ENCODE measurements at places on chromosomes 3 and 15. TPM values are rescaled to one million over a fixed set of nuclear protein-coding genes. Genes with fewer than 3 reads are reported as not detected.
A peak's percentile ranks its signal among the peaks of the same experiment; 100 is the strongest.

DNA sequence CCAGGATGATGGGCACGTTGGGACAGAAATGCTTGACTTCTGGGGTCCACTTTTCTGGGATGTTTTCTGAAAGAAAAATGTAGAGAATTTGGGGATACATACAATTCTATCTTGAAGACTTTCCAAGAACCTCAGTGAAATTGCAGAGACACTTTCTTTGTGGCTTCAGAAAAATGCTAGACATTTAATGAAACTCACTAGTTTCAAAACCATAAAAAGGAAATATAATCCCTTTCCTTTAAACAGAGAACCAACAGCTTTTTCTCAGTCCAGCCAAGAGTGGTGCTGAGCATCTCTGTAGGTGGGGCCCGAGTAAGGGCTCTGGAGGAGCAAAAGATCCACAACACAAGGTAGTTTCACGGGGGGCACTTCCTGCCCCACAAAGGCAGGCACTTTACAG is 4.4 kb upstream of the GPX1 start:
- peak; percentile 51 for DNase-seq

DNA sequence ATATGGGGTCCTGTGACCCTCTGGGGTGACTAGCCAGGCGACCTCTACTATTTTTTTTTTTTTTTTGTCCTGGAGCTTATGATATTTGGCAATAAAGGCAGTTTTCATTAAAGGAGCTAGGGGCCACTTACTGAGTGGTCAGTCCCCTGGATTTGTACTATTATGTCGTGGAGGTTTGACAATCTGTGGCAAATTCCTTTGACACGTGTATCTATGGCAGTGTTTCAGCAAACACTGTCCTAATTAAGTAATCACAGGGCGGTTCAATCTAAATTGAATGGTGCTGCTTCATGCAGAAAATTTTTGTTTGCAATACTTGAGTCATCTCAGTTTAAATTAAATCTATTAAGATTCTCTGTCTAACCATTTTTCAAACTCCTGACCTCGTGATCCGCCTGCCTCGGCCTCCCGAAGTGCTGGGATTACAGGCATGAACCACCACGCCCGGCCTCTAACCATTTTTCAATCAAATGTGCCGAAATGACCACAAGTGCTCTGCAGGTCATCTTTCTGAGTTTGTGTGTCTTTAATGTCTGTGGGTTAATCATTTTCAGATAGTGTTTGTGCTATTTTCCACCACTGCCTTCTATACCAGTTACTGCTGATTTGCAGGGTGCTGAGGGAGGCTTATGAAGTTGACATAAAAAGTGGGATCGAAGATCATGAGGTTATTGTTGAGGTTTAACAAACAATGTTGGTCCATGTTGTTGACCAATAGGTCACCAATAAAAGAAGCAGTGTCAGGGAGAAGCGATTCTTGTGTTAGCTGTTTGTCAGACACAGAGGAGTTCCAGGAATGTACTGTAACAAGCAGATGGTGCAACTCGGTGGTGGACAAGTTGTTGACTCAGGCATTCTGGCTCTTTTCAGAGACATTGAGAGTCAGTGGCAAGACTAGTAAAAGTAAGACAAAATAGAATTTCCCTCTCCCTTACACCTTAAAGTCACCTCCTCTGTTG is 18.6 kb upstream of the SLC2A2 start:
- peak; percentile 80 for DNase-seq

DNA sequence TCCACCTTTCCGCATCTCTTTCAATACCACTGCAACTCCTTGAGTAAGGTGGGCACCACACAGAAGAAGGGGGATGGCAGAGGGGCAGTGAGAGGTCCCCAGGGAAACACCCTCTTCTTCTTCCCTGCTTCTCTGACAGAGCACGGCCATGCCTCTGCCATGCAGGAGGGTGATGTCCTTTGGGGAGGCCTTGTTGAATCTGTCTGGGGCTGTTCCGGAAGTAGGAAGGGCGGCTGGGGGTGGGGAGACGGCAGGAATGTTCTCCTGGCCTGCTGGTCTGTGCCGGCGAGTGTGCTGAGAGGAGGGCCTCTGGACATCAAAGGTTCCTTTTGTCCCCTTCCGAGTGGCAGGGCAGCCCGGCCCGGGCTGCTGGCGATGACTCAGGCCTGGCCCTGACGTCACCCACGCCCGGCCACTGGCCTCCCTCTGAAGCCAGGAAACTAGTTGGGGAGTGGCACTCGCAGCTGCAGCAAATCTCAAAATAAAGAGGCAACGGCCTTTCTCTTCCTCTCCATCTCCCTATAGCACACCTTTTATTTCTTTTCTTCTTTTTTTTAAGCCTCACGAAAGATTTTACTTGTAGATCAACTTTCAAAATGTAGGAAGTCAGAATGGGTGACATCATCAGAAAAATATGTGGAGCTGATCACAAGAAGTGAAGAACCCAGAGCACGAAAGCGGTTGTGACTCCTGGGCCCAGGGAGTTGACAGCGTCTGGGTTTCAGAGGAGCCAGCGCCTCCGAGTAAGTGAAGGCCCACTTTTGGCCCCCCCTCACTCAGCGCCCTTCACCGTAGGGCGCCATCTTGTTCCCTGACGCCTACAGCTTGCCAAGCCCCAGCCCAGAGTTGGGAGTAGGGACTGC is at the start of gene ZBTB38:
Gene ZBTB38 (plus strand): TSS at position 443 of the 863 bp plus-strand sequence. CDS start 73,885 bp downstream, outside the sequence.
- peak; percentile 97 for DNase-seq

DNA sequence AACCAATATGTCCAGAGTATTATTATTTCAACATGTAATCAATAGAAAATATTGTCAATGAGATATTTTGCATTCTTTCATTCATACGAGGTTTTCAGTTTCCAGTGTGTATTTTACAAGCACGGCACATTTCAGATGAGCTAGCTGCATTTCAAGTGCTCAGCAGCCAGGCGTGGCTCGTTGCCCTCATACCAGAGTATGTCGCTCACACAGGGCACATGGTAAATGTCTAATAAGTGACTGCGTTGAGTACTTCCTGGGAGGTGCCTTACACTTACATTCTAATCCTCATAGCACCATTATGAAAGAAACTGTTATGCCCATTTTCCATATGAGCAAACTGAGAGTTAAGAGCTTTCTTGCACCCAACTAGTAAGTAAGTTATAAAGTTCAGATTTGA is 47.4 kb downstream of the TMEM266 start:
- no peak for DNase-seq

- peak; percentile 51 for DNase-seq
These were observed 153.8 kb downstream of the RAP2B start for GRCh38 chr3:153315781-153316180.

DNA sequence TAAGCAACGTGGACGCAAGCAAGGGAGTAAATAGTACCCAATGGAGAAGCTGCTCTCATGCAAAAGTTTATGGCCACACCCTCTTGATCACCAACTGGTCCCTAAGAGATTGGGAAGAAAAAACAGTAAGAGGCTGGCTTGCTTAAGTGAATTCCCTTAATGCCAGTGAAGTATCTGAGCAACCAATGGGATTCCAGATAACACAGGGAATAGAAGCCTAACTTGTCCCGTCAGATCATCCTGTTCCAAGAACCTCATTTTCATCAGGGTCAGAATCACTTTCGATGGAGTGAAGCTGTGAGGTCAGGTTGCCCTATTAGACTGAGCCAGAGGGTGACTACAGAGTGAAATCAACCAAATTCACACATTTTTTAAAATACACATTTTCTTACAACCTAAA is 104.3 kb downstream of the CD47 start:
- no peak for DNase-seq

DNA sequence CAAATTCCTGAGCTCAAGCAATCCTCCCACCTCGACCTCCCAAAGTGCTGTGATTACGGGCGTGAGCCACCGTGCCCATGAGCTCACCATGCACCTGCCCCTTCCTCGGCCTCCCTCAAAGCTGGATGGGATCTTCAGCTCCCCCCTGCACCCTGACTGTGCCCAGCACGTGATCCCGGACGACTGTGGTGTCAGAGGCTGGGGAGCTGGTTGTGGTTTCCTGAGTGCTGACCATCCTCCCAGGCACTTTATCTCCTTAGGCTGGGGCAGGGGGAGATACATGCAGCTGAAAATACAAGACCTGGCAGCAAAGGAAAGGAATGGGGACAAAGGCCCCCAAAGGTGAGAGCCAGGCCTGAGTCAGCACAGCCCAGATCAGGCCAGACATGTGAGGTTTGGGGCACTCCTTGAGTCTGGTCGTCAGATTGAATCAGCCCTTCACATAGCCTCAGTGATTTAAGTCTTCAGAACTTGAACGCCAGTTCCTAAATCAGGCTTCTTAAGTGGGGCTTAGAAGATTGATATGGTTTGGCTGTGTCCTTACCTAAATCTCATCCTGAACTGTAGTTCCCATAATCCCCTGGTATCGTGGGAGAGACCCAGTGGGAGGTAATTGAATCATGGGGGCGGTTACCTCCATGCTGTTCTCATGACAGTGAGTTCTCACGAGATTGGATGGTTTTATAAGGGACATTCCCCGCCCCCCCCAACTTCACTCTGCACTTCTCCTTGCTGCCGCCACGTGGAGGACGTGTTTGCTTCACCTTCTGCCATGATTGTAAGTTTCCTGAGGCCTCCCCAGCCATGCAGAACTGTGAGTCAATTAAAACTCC is 35.8 kb downstream of the PRKCD start:
- DNase-seq, result peak; percentile 62

DNA sequence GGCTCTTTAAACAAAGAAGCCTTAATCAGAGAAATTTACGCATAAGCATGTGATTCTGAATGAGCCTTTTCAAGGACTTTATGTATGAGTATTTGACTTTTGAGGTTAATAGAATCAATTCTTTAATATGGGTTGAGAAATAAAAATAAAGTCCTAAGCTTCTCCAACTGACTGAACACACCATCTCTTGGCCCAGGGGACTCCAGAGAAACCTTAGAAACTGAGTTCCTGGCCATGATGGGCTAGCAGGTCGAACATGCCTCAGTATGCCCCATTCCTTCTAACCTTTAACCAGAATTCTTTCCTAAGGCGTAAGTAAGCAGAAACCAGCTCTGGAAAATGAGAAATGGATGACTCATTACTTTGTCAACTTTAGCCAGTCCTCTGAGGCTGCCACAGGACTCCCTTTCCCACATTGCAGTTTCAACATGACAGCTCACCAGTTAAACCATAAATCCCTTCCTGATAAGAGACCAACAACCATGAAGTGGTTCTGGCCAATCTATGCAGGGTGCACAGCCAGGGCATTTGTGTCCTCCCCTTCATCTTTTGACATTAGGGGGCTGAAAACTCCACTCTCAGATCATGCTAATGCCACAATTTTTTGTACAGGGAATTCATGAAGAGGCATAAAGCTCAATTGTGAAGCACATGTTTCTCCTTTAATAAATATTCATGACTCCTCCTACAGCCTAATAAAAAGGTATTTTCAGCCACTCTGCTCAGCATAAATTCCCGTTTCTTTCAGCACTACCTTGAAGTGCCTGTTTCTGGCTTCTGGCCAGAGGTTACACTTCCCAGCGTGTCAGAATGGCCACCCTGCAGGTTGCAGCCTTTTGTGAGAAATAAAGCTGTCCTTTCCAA is 33.3 kb downstream of the TM4SF18 start:
- DNase-seq, result peak; percentile 97

Gene MESP2
- 0.32 TPM for polyA plus RNA-seq

Gene ENTPD3
- polyA plus RNA-seq, result not detected

Gene EMC7
- 66.8 TPM for polyA plus RNA-seq

Gene PFKFB4
- 14.8 TPM for polyA plus RNA-seq

Gene EXD1
- not detected for polyA plus RNA-seq

Gene DLEC1
- polyA plus RNA-seq, result 0.03 TPM

Measured in IMR-90 (cell line).